ENCODE measurements at places on chromosomes 4 and X.

DNA sequence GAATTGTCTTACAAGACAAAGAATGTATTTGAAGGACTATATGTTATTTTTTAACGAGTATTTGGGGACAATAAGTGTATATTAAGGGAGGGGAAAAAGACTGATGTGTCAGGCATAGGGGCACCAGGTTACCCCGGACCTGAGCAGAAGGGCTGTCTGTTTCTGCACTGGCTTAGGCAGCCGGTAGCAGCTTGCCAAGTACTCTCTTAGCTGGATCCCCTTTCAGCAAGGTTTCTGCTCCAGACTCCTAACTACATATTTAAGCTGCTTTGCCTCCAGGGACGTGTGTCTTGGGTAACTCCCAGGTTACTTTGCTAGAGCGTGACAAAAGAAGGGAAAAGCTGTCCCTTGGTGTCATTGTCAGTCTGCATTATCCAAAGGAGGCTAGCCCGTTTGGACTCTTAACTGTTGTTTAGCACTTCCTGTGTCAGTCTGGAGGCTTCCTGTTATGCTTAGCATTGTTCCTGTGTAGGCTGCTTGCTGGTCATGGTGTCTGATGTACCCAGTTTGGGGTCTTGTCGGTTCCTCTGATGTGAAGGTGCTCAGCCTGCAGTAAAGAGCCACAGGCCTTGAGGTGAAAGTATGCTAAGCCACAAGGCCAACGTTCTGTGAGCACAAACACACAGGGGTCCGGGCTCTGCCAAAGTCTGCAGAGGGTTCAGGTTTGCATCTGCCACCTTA, 11.6 kb downstream of the CXCR3 start:
- no peak for DNase-seq

DNA sequence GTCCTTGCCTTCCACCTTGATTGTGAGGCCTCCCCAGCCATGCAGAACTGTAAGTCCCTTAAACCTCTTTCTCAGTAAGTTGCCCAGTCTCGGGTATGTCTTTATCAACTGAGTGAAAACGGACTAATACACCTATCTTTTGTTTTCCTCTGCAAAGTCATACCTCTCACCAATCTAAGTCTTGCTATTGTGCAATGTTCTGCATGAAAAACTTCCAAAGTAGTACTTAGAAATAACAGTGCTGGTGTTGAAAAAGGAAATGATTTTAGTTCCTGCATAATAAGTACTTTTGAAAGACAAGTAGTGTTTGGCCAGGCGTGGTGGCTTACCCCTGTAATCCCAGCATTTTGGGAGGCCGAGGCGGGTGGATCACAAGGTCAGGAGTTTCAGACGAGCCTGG, 573.5 kb downstream of the ANKRD50 start:
- DNase-seq, result no peak

DNA sequence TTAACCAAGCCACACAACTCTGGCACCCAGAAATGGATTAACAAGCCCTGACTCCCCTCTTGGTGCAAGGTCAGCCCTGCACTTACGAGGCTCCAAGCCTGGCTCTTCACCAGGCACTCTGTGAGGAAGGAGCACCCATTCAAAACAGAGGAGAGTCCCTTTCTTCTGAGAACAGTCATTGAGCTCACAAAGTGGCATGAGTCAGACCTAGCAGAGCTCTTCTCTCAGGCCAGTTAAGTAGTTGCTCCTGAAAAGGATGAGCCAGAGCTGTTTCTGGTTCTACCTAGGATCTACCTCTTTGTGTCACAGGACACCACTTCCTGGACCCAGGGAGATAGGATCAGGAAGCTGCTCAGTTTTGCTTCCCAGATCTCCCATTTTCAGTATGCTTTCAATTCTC, 48.2 kb downstream of the EVC2 start:
- DNase-seq, result no peak

DNA sequence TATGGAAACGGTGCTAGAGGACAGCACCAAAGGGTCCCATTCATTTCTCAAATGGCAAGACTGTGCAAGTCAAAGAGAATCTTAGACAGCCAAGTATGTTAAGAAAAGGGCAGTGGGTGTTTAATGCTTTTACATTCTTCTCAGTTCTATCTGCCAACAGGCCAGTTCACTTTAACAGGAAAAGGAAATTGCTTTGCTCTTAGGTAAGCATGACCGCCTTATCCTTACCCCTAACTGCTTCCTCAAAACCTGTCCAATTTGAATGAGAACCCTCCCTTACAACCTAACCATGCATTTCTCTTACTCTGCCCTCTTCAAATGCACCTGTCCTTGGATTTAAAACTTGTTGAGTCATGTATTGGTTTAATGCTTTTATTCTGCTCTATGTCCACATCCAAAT, 44.5 kb upstream of the BLTP1 start:
- DNase-seq, result no peak

GRCh38 chrX:75158054-75158453, 2.0 kb upstream of the ABCB7 start:
- DNase-seq, result no peak

DNA sequence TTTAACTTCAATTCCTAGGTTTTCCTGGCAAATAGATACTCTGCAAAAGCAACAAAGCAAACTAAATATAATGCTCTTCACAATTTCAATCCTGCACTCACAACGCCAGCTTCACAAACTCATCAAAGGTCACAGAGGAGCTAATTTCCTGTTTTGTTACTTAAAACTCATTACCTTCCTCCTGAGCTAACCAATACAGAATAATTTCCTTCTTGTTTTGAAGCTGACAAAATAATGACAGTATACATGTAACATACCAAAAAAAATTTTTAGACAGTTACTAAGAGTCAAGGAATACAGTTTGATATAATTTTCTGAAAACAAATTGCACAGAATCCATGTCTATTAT, 17.9 kb downstream of the CNOT6L start:
- DNase-seq, result no peak

DNA sequence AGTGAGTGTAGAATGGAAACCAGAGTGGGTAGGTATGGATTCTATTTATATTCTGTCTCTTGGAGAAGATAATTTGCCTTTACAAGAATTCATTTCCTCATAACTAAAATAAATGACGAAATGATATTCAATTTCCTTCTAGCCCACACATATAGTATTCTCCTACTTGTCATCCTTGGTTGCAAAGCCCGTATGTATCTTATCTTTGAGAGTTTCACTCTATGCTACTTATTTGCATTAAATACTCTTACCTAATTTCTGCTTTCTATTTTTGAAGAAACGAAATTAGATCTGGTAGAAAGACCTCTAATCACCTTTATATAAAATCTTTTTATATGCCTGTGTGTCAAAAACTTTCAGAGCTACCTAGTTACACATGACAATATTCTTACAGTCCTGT, 457.7 kb downstream of the NKX6-1 start:
- DNase-seq, result no peak

GRCh38 chr4:83839615-83840014, 303.7 kb downstream of the GPAT3 start:
- DNase-seq, result no peak

DNA sequence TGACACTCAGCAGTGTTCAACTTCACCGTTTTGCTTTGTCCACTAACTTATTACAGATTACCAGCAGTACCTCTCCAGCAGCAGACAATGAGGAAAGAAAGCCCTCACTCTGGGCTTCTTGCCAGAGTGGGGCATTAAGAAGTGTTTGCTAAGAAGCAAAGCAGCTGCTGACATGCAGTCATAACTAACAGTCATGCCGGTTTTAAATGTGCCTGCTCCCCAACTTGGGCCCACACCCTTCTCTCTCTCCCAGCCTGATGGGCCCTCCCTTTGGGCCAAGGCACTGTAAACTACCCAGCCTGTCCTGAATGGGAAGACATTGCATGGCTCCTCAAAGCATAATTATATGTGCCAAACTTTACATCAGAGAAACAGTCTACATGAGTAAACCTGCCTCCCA, 54.6 kb upstream of the HHIP start:
- DNase-seq, result no peak

DNA sequence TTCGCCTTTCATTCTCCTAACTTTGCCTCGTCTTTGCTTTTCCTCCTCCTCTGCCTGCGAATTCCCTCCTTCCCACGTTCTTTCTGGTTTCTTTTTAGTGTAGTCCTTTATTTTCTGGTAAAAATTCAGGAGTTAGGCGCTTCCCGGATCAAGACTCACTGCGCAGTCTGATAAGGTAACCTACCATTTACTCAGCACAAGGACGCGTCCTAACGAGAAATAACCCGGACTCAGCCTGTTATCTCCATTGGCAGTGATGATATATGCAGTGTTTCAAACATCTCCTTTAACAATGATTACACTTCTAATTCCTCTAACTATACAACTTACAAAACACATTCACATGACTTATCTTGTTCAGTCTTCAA, 357 bp upstream of the ETNPPL start:
- DNase-seq, result no peak

DNA sequence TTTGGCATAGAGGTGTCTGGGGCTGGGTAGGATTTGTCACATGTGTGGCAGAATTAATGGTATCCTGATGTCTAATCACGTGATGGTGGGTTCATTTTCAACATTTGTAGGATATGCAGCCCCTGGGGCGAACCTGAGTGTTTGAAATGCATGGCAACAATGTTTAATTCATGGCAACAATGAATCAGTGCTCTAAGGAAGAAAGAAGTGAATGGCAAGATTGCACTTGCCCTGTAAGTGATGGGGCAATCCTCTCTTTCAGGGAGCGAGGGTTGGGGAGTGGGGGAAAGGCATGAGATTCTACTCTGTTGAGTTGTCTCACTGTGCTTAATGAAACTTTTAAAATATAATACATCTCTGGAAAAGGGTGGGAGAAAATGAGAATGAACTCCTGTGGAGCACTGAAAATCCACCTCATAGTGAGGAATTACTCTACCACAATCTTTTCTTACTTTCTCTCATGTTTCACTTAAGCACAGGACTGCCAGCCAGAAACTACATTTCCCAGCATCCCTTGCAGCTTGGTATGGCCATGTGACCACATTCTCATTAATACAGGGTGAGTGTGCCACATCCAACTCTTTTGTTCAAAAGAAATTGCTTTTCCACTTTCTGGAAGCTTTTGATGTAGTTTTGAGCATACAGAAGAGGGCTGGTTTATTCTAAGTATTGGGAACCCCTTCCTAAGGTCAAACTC, 64.0 kb upstream of the PGM2 start:
- no peak for DNase-seq

GRCh38 chr4:83392562-83392961, 57.9 kb upstream of the HPSE start:
- no peak for DNase-seq
